Stimulated activated CD8-positive, alpha-beta memory T cell treated with anti-CD3 and anti-CD28 coated beads, Interleukin-4, amount 100 ng/mL, for 24 hours (primary cell): ENCODE measurements at places on chromosomes 3 and 15.

DNA sequence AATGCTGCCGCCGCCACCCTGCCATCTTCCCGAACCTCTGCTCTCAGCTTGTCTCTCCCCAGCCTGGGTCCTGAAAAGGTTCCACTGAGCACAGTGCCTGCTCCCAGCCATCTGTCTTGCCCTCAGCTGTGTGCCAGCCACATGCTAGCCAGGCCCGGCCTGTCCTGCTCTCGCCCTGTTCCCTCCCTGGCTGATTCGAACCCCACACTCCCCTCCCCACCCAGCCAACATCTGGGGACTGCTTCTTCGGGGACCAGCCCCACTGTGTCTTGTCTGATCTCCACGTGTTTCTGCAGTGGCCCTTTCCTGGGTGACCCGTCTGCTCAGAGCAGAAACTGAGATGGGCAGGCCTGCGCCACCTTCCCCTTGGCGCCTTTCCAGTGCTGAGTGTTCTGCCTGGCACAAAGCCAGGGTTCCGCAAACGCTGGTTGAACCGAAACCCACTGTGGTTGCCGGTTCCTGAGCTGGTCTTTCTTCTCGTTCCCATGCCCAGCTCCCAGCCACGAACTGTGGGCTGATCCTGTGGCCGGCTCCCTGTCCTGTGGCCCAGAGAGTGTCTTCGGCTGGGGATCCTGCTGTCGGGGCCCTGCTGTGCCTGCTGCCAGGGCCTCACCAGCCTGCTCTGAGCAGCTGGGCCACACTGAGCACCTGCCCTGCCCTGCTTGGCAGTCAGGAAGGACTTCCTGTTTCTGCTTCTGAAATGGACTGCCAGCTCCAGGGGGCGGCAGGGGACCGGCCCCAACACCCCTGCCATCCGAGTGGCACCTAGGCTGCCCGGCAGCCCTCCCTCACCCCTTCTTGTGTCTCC is 62.7 kb upstream of the KLF13 start:
- peak; percentile 56 for DNase-seq

- DNase-seq, result no peak
Observed at GRCh38 chr3:6697722-6698121, 163.2 kb upstream of the GRM7 start.

GRCh38 chr3:180102134-180102533 is 65.4 kb upstream of the PEX5L start:
- no peak for DNase-seq

DNA sequence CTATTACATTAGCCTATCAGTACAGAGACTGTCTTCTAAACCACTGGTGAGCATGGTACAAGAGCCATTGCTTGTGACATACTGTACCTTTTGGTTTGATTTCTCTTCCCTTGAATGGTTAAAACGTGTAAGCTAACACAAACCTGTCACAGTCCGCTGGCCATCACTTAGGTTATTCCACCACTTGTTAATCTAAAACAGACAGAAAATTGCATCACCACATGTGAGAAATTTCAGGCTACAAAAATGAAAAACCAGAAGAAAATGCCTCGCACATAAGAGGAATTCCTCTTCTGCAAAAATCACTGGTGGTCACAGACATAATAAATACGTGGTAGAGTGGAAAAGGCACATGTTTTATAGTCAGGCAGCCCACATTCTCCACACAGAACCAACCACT is 22.1 kb downstream of the PARL start:
- DNase-seq, result no peak

- DNase-seq, result no peak
Observed at GRCh38 chr3:192831111-192831644, 86.5 kb downstream of the MB21D2 start.

DNA sequence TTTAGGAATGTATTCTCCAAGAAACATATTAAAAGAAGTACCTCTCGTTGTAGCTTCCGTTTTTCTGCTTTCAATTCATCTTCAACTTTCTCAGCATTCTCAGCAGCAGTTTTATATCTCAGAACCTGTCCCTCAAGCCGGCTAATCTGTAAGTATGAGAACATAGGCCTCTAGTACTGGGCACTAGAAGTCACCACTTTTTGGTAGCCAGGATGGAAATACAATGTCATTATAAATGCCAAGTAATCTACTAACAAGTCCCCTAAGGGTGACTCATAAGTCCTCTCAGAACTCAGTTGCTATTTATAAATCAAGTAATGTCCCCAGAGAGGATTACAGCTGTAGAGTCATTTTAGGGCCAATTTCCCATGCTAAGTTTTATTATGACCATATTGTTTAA is 61.1 kb downstream of the MLH1 start:
- no peak for DNase-seq

- no peak for DNase-seq
Observed at GRCh38 chr3:55968331-55968730, 481.2 kb upstream of the WNT5A start.
